NCI-H460 (cell line): ENCODE measurements at places on chromosomes 6 and 20.

DNA sequence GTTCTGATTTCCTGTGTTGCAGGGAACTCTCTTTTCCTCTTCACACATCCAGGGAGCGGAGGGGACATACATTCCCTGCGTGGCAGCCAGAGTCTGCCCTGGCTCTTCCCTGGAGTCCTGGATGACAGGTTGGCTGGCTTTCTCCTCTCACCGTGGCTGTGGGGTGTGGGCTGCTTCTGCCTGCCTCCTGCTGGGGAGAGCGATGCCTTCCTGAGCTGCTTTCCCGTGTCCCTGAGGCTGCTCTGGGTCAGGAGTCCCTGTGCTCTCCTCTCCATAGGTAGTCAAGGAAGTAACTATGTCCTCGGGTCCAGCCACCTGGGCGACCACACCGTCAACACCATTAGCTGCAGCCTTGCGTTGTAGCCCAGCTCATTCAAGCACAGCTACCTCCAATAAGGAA lies 451.7 kb downstream of the QKI start:
- DNase-seq, result no peak

DNA sequence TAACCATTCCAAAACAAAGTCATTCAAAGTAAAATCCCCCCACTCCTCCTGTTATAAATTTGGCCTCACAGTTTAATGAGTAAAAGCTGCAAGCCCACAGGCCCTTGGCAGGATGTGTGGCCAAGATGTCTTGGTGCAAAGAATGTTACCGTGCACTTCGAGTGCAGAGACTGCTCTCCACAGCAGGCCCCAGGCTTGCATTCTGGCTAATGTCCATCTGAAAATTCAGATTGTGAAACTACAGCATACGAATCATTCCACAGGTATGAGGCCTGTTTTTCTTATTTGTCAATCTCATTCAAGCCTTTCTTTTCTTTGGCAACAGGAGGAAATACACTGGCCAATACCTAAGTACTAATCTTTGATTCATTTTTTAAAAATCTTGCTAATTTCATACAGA lies 7.1 kb downstream of the RPS6KA2 start:
- DNase-seq, result no peak

GRCh38 chr6:39018103-39018502 lies 30.5 kb upstream of the GLP1R start:
- DNase-seq, result no peak

GRCh38 chr6:98931696-98932095 lies 16.1 kb downstream of the FBXL4 start:
- DNase-seq, result no peak

DNA sequence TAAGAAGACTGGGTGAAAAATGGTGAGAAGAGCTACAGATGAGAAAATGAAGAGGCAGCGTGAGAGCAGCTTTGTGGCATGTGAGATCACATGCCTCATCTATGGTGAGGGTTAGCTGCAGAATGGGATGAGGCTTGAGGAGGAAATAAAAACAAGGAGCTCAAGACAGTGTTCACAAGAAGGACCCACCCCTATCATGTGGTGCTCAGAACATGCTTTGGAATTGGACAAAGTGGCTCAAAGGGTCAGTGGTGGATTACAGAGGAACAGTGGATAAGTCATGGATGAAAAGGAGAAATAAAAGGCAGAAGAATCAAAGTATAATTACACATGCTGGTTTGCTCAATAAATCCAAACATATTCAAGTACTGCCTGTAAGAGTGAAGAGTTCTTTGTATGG lies 126.9 kb upstream of the UST start:
- no peak for DNase-seq

DNA sequence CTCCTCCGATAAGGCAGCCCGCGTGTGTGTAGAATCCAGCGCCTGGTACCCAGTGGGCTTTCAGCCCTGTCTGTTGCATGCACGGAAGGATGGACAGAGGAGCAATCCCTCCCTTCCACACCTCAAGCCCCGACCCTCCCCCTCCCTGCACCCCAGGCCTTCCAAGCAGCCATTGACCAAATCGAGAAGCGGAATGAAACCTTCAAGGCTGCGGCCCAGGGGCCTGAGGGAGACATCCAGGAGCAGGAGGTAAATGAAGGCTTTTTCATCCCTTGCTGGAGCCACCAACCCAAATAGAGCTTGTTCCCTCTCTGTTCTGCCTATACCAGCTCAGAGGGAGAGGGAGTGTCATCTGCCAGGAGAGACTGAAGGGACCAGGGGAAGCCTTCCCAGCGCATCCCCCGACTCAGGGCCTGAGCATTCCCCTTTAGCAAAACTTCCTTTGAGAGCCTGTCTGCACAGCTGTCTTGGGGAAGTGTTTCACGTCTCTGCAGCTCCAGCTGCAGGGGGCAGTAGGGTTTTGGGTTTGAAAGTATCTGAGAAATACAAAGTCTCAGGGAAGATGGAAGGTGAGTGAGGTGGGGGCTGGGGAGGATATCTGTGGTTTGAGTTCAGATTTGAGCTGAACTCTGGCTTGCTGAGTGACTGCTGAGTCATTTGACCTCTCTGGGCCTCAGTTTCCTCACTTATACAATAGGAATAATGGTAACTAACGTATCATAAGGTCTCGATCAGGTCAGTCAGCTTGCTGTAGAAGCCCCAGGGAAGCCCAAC lies 16.1 kb downstream of the FGD2 start:
- no peak for DNase-seq

DNA sequence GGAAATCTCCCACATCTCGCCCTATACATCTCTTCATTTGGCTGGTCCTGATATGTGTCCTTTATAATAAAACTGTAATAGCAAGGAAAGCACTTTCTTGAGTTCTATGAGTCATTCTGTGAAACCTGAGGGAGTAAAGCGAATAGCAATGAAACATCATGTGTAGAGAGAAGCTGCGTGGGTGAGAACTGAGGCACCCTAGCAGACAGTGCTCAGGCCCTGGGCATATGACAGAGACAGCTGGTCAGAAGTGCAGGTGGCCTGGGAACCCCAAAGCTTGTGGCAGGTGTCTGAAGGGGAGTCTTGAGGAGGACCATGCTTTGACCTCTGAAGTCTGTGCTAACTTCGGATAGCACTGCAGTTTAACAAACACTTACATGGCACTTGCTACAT lies 1.3 kb upstream of the BLOC1S5 start:
- no peak for DNase-seq

DNA sequence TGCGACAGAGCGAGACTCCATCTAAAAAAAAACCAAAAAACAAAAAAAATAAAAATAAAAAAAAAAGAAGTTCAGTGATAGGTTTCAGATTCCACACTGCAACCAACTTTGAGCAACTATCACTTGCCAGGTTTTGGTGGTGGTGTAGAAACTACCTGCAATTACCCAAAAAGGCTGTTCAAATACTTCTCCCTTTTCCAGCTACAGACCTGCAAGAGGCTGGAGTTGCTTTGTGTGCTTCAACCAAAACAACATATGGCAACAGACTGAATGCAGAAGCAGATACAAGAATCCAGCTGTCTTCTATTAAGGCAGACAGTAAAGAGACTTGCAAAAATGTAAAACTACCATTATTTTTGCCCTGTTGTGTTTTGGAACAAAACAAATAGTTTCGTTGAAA lies 9.3 kb upstream of the BCAS1 start:
- no peak for DNase-seq
